Right ventricle myocardium superior (tissue), 1 donor: ENCODE measurements at places on chromosomes 7 and 10. TPM values are rescaled to one million over a fixed set of nuclear protein-coding genes. Genes with fewer than 3 reads are reported as not detected.

CALY gene
- not detected for total RNA-seq

DNA sequence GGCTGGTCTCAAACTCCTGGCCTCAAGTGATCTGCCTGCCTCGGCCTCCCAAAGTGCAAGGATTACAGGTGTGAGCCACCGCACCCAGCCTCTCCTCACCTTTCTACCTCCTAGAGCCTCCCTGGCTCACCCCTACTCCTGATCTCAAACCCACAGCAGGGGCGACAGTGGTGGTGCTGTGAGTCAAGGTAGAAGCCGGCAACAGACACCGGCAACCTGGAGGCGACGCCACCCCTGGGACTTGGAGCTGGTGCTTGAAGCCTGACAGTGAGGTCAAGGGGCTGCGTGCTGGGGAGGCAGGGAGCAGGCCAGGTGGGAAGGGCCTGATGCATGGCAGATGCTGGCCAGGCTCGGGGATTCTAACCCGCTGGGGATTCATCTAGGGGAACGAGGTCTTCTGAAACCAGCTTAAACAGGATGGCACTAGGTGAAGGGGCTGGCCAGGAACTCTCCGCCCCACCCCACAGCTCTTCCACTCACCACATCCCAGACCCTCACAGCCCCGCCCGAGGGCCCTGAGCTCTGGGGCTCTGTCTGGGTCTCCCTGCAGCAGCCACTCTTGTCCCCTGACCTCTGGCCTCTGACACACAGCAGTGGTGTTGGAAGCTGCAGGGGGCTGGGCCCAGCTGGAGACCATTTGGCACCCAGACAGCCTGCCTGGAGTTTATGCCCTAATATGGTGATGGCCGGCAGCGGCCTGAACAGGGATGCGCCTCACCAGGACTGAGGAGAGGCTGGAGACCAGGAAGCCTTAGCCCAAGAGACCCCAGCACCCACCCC, 16.4 kb downstream of the KCNH2 start:
- peak; percentile 38 for DNase-seq

CPA1 gene
- not detected for total RNA-seq

CFAP58 gene
- total RNA-seq: 2.2 TPM

GRCh38 chr7:44158873-44159631, 17.9 kb upstream of the MYL7 start:
- no peak for DNase-seq

ACHE gene
- 0.65 TPM for total RNA-seq

- no peak for DNase-seq
Measured at GRCh38 chr10:123459371-123460091, 206.6 kb upstream of the GPR26 start.

DNA sequence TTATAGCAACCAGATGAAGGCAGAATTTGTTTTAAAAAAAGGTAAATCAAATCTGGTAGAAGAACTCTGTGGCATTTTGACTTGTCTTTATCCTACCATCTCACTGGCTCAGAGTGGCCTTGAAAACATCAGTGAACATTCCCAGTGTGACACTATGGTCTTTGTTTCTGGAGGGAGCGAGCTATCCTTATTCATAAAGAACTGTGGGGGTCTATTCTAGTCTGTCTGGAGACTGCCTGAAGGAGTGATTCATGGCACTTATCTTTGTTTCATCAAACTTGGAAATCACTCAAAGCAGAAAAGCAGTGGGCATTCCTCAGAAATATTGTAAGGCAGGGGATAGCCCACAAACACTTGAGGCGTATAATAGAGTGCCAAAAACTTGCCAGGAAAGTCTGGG, 719.1 kb downstream of the PCDH15 start:
- DNase-seq: no peak

CLCN1 gene
- total RNA-seq: 0.08 TPM

CALML5 gene
- not detected for total RNA-seq

DNA sequence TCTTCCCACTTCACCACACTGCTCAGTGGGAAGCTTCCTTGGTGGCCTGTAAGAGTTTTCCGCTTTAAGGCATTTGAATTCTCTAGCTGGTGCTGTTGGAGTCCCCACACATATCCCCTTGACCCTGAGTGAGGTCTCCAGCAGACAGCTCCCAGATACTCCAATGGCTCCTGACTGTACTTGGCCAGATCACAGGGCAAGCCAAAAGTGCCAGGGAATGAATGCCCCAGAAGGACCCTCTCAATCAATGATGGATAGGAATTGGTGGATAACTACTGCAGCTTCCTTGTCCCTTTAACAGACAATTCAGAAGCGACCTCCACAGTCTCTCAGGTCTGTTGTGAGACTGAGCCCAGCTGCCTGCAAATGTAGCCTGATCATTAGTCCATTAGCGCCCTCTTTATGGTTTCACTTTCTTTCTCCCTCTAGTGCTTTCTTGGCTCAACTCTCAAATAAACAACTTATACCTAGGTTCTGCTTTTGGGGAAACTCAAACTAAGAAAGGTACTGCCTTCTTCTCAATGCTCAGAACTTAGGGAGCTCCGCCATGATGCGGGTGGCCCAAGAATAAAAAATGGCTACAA, 283.0 kb downstream of the TCF7L2 start:
- DNase-seq: no peak

GIMAP8 gene
- 14.4 TPM for total RNA-seq

- no peak for DNase-seq
Measured at GRCh38 chr10:131082201-131082850, 229.2 kb downstream of the TCERG1L start.

DNA sequence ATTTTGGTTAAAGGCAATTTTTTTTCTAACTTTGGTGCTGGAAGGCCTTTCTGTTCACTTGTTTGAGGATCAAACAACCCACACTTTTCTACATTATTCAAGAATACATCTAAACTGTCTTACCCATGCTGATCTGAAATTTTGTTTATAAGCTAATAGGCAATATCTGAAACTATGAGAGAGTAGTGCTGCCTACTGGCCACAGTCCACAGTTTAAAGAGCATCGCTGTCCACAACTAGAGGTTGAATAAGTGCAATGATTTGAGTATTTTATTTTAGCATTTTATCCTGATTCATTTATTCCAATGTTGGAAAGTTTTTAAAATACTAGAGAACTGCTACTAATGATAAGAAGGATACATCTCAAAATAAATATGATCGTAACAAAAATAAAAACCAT, 306.9 kb downstream of the ELMO1 start:
- DNase-seq: no peak

CHPF2 gene
- 10.5 TPM for total RNA-seq

ZNF716 gene
- total RNA-seq: not detected

- DNase-seq: no peak
Measured at GRCh38 chr10:27349987-27350386, 109.4 kb upstream of the ACBD5 start.
